ENCODE measurements at places on chromosomes 12 and 14.

GRCh38 chr12:55957106-55957859 is 8.6 kb downstream of the PMEL start:
- no peak for DNase-seq

GRCh38 chr12:123254853-123255446 is 16.7 kb downstream of the CDK2AP1 start:
- DNase-seq = no peak

GRCh38 chr14:77498120-77498979 is at the start of gene ISM2:
ISM2 (minus strand) TSS chr14:77498816; CDS start chr14:77498793, 23 bp downstream.
- peak; percentile 78 for DNase-seq

GRCh38 chr12:84660139-84660538 is 252.5 kb downstream of the SLC6A15 start:
- DNase-seq = no peak

DNA sequence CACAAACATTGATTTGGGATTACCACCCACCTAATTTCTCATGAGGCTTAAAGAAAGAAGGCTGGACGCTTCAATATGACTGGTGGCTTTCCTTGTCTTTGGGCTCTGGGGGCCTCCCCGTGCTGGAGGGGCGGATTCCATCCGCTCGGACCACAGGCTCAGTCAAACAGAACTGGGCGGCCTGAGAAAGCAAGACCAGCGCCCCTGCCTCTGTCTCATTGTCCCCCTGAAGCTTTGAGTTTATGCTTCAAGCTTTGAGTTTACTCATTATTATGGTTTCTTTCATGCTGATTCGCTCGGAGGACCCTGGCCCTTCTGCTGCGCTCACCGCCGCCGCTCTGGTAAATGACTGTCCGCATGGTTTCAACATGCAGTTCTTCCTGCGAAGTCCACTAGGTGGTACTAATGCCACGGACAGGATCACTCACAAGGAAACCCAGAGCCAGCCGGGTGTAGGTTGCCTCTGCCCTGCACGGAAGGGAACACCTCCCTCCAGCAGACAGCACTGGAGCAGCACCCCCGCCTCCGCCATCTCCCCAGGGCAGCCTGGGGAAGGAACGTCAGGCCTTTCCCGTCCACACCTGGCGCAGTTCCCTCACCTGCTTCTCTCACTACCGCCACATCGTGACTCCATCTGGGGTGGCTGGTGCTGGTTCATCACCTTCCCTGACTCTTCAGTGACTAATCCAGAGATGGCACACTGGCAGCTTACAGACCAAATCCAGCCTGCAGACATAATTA is 13.2 kb upstream of the TIGAR start:
- peak; percentile 99 for DNase-seq

GRCh38 chr14:60652674-60653651 is 3.7 kb upstream of the SIX1 start:
- DNase-seq = no peak

- peak; percentile 80 for DNase-seq
These were observed 258.4 kb upstream of the SFSWAP start for GRCh38 chr12:131452444-131452860.

DNA sequence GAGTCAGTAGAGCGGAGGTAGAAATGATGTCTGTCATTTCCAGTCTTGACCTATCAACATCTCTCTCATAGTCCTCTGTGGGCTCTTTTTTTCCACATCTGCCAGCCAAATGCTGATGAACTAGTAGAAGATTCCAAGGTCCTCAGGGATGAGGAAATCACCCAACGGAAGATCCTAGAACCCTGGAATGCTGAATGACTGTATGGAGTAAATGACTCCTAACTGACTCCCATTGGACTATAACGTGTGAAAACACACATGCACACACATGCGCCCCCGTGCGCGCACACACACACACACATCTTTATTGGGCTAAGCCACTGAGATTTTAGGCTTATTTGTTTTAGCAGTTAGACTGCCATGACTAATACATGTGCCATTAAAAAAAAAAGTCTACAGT is 159.2 kb downstream of the MYRFL start:
- no peak for DNase-seq

DNA sequence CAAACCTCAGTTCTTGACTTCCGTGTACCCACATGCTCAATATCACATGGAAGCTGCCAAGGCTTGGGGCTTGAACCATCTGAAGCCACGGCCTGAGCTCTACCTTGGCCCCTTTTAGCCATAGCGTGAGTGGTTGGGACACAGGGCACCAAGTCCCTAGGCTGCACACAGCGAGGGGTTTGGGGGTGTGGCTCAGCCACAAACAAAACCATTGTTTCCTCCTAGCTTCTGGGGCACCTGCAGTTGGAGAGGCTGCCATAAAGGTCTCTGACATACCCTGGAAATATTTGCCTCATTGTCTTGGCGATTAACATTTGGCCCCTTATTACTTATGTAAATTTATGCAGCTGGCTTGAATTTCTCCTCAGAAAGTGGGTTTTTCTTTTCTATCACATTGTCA is 628.6 kb downstream of the NRXN3 start:
- DNase-seq = no peak

DNA sequence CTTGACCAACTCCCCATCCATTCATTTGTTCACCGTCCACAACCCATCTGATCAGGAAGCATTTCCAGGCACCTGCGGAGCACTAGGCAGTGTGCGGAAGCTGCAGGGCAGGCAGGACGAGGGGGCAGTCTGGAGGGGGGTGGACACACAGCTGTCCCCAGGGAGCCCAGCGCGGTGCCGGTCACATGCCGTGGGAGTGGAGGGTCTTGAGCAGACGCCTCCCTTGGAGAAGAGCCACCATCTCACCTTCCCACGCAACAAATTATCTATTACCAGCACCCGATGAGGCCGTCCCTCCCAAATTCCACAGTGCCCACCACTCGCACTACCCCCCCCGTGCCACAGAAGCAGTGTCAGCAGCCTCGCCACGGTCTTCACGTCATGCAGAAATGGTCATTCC is 10.8 kb downstream of the DLK1 start:
- DNase-seq = peak; percentile 19

GRCh38 chr12:95083938-95084337 is 10.5 kb upstream of the NR2C1 start:
- peak; percentile 95 for DNase-seq

GRCh38 chr12:10030446-10030845 is at the start of gene CLEC9A:
CLEC9A (plus strand) TSS chr12:10030682; CDS start chr12:10052688, 22,006 bp downstream.
- DNase-seq = no peak
